ENCODE measurements at places on chromosomes 4 and X.

- no peak for DNase-seq
Measured at GRCh38 chrX:107610667-107611066, 17.6 kb upstream of the PRPS1 start.

DNA sequence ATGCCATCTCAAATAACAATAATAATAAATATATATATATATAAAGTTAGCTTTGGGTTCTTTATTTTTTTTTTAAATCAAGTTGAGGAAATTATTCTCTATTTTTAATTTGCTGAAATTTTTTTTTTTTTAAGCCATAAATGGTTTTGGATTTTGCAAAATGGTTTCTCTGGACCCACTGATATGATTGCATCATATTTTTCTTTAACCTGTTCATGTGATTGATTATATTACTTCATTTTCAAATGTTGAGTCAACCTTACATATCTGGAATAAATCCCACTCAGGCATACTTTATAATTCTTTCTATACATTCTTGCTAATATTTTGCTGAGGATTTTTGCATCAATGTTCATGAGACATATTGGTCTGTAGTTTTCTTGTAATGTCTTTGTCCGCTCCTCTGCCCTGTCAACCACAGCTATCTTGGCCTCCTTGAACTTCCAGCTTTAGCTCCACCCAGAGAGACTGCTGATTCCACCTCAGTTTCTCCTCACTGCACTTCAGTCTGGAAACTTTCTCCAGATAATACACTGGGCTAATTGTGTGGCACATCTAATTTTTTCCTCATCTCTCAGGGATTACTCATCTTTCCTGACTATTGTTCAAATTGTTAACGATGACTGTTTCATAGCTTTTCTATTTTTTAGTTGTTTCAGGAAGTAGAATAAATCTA is 160.9 kb upstream of the GIMD1 start:
- peak; percentile 21 for DNase-seq

- DNase-seq = peak; percentile 47
Measured at GRCh38 chr4:48654015-48654664, 125.9 kb downstream of the FRYL start.

DNA sequence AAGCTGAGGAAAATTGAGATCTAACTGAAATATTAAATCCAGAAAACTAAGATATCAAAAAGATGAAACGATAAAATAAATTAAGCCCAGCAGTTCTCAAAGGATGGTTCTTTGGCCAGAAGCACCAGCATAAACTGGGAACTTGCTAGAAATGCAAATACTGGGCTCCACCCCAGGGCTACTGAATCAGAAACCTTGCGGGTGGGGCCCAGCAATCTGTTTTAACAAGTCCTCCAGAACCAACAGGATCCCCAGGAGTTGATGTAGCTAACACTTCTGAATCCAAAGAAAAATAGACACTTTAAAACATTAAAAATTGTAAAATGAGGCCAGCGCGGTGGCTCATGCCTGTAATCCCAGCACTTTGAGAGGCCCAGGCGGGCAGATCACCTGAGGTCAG is 14.1 kb upstream of the TMEM154 start:
- no peak for DNase-seq

GRCh38 chr4:17335371-17335770 is 176.5 kb downstream of the QDPR start:
- DNase-seq = no peak

GRCh38 chr4:184668511-184669114 is 19.1 kb downstream of the PRIMPOL start:
- DNase-seq = peak; percentile 24

- DNase-seq = no peak
Measured at GRCh38 chrX:63750811-63751210, 34.2 kb downstream of the ARHGEF9 start.

DNA sequence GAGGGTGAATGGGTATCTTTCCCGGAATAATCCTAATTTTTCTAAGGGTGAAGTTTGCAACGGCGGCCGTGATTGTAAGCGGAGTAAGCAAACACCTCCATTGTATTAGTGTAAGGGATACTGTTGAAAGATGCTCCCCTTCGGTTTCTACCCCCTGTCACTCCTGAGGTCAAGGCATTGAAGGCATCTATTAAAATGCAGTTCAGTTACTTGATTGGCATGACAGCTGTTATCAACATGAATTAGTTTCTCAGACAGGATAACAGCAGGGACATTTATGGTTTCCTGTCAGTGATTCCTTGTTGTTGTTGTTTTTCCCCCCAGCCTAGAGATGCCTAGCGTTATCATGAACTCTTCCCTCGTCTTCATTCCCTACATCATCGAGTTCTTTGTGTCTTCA is 552 bp downstream of the SLC25A14 start:
- DNase-seq = no peak

DNA sequence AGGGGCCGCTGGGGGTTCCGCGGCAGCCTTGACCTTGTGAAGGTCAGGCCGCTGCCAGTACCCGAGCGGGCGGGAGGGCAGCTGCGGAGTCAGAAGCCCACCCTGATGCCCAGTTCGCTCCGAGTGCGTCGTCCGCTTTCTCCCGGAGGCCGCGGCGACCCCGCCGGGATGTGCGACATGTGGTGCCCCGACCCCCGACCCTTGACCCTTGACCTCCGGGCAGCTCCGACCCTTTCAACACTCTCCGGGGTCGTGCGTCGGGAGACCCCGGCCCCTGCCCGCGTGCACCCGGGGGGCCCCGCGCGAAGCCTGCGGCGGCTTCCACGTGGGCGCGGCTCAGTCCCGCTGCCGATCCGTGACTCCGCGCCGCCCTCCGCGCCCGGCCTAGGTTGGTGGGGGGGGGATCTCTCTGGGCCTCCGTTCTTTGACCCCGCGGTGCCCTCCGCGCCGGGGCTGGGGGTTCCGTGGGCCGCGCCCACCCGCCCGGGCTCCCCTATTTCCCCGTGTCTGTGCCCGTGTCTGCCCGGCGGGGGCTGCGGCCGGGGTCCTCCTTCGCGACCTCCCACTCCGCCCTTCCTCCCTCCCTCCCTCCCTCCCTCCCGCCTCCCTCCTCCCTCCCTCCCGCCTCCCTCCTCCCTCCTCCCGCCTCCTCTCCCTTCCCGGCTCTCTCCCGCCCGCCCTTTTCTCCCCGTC is 609 bp upstream of the SLC25A6 start:
- DNase-seq = peak; percentile 73

DNA sequence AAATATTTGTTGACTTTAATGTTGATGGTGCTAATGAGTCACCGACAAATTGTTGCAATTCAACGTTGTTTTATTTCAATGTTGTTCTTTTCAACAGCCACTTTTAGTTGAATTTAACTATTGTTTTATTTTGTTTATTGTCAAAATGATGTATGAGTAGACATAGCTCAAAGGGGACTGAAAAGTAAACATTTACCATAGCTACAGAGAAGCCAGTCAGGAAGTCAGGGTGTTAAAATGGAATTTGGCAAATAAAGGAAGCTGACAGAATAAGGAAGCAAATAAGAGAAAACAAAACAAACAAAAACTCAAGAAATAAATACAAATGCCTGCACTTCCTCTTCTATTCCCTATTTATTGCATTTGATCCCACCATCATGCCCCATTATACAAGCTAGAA is 648.4 kb upstream of the HTR2C start:
- no peak for DNase-seq

DNA sequence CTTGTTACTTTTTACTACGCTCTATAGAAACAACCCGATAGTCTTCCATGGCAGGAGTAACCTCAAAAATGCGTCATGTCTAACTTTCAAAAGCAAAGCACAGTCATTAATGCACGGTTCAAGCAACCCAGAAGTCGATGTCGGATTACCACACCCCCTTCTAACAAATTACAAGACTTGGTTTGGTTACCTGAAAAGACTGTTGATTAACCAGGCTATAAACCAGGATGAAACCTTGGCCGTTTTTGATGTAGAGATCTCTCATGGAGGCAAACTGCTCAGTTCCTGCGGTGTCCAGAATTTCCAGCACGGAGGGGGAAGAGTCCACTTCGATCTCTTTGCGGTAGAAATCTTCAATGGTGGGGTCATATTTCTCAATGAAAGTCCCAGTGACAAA is 2.4 kb downstream of the RAP2C start:
- peak; percentile 59 for DNase-seq

DNA sequence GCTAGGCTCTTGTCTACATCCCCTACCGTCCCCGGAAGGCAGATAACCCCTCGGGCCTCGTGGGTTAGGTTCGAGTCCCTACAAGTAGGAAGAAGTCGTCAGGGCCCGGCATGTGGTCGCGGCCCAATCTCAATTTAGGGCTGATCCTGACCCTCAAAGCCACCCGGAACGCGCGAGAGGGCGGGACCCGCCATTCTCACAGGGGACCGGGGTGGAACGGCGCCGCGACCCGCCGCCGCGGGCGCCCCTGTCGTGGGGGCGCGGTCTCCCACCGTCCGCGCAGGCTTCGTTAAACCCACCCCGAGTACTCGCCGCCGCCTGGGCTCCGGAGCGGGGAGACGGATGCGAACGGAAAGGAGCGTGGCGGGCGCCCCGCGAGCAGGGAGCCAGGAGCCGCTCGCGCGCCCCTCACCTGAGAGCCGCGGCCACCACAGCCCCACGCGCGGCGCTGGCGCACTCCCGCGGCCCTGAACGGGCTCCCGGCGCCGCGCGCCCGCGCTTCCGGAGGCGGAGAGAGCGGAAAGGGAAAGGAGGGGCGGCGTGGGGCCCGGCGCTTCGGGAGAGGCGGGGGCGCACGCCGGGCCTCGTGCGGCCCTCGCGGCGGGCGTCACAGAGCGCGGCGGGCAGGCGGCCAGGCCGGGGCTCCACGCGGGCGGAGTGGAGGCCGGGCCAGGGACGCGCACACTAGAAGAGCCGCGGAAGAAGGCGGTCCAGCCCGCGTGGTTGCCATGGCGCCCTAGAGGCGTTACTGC is at the start of gene CFAP97:
Gene CFAP97, minus strand, starts transcription at position 515 of the 752 bp plus-strand sequence. CDS start 12,804 bp downstream, outside the sequence.
- DNase-seq = peak; percentile 88

- DNase-seq = peak; percentile 32
Measured at GRCh38 chr4:19729886-19730651, 521.6 kb upstream of the SLIT2 start.

- no peak for DNase-seq
Measured at GRCh38 chr4:103100691-103101090, 1.1 kb upstream of the BDH2 start.

DNA sequence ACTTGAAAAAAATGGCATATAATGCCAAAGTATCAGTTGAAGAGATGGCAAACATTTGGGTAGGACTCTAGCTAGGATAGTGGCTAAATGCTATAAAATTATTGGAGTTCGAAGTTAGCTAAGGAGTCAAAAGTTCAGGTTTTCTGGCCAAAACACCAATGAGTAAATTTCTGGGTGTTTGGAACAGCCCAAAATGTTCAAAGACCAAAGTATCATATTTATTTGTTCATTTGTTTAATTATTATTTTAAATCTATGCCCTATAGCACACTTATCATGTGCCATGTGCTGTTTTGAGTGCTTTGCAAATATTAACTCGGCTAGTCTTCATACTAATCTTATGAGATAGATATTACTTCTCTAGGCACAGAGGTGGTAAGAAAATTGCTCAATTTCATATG is 285.5 kb downstream of the TEX13C start:
- no peak for DNase-seq

DNA sequence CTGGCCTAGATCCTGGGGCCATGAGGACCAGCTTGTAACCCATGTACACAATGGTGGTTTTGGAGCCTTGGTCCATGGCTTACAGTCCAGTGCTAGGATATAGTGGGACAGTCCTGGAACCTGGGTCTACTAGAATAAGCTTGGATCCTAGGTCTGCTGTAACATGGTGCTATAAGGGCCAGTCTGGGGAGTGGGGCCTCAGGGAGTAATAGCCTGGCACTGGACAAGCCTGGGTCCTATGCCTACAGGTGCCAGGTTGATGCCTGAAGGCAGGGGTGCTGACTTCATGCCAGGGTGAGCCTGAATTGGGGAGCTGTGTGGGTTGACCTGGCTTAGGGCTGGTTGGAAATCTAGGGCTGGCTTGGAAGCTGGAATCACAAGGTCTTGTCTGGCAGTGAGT is 756.3 kb upstream of the ADGRL3 start:
- no peak for DNase-seq

DNA sequence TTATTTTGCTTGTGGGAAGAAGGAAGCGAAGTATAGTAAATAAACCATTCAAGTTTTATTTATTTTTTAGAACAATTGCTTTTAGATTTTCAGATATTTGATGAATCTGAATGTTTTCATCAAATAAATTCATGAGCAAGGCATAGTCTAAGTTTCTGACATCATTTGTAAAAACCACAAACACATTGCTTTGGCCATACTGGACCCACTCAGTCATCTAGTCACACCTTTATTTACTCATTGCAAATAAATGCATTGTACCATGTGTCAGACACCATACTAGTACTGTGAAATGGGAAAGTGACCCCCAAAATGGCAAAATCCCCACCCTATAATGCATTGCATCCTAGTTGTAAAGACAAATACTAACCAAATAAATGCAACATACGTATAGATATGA is 449.1 kb upstream of the SMIM31 start:
- DNase-seq = peak; percentile 10

GRCh38 chrX:590693-591404 is 39.7 kb upstream of the SHOX start:
- no peak for DNase-seq

GRCh38 chr4:105619188-105619931 is 66.9 kb downstream of the ARHGEF38 start:
- DNase-seq = no peak

DNA sequence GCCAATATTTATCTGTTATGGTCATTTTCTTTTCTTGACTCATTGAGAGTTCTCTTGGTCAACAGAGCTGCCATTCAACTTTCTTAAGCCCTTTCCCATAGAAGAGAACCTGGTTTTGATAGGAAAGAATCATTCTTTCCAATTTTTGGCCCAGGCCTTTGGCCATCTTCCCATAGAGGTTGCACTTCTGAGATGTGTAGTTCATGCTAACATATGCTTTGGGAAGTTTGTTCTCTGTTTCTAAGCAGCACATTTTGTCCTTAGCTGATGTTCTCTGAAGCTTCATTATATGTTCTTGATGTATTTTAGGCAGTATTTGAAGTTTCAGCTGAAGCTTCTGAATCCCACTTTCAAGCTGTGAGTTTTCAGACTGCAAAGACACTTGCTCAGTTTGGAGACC is 161.1 kb downstream of the VEGFC start:
- peak; percentile 37 for DNase-seq

- no peak for DNase-seq
Measured at GRCh38 chr4:148015058-148015457, 283.2 kb downstream of the ARHGAP10 start.

DNA sequence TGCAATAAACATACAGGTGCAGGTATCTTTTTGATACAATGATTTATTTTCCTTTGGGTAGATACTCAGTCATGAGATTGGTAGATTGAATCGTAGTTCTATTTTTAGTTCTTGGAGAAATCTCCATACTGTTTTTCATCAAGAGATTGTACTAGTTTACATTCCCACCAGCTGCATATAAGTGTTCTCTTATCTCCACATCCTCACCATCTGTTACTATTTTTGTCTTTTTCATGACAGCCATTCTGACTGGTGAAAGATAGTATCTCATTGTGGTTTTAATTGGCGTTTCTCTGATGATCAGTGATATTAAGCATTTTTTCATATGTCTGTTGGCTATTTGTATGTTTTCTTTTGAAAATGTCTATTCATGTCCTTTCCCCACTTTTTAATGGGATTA is 202.2 kb downstream of the RAPGEF2 start:
- DNase-seq = no peak

- peak; percentile 62 for DNase-seq
Measured at GRCh38 chr4:107131295-107131694, 95.2 kb upstream of the DKK2 start.

- DNase-seq = no peak
Measured at GRCh38 chr4:3340700-3341083, 47.9 kb downstream of the RGS12 start.
